ENCODE measurements at places on chromosomes 11 and 22. TPM values are rescaled to one million over a fixed set of nuclear protein-coding genes. Genes with fewer than 3 reads are reported as not detected.

- DNase-seq = peak; percentile 6
Observed at GRCh38 chr11:92886243-92886905, 83.1 kb upstream of the MTNR1B start.

The P4HA3 gene
- total RNA-seq = not detected

DNA sequence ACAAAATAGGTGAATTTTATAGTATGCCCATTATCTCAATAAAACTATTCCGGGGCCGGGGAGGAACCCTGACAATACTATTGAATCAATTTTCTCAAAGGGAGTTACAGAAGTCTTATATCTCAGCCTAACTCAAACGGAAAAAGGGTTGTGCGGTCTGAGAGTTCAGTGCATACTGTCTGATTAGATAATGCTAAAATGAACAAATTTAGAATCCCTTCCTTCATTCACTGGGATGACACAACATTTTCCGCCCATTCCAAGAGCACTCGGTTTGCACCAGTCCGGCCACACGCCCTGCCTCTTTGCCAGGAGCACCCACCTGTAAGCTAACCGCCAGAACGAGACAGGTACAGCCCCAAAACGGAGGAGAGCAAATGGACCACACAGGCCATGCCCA lies 50.0 kb upstream of the NFRKB start:
- DNase-seq = no peak

- DNase-seq = no peak
Observed at GRCh38 chr22:48584170-48584569, 1243.5 kb downstream of the BRD1 start.

The WNT11 gene
- total RNA-seq = not detected

All from MG63 (cell line).